ENCODE measurements at places on chromosomes 7 and 10.

- DNase-seq: no peak
These were observed 20.9 kb upstream of the SMC3 start for GRCh38 chr10:110546499-110547110.

DNA sequence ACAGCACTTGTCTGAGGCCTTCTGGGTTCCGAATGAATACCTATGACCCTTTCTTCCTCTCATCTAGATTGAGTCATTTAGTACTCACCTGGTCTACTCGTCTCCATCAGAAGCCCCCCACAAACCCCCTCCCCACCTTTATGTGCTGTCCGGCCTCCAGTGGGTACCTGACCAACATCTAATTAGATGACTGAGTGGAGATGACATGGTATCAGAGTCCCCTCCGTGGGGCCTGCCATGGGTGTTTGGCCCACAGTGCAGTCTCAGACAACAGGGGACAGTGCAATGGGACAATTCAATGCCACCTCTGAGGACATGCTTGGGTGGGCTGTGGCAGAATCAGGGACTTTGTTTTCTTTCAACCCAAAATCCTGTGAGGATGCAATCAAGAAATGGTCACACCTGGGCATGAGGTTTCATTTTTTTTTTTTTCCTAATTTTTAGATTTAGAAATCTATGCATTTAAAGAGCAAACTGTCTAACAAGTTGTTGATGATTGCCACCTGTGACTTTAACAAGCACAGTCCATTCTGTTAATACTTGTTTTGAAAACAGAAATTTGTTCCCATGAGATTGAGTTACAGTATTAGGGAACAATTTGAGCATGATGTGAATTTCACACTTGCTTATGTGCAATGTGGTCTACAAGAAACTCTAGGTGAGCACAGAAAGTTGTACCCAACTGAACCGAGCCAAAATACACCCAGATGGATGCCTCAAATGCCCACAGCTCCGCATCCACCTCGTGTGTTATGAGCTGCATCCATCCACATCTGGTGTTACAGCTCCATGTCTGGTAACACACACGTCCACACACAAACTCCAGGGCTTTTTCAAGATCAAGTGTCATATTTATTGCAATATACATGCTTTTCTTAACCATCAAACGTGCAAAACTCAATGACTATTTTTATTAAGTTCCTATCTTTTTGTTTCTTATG lies 27.5 kb downstream of the GPRIN2 start:
- no peak for DNase-seq

- DNase-seq: no peak
These were observed 2.6 kb upstream of the DDC start for GRCh38 chr7:50567715-50568261.

DNA sequence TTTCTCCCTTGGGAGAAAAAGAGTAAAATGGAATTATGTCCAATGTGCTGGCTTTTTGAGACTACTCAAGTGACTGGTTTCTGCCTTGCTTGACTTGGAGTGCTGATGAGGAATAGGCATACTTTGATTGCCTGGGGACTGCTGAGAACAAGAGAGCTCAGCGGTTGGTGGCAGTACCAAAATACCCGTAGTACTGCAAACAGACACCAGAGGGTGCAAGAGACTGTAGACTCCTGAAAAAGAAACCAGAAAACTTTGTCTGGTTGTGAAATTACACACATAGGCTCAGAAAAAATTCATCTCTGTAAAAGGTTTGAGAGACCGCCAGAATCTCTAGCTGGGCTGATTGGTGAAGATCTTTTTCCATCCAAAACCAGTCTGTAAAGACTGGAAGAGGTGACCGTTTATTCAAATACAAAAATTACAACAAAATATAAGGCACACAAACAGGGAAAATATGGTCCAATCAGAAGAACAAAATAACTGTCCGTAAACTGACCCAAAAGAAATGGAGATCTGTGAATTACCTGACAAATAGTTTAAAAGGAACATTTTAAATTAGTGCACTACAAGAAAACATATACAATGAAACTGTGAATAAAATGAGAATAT lies 18.5 kb downstream of the BICC1 start:
- peak; percentile 52 for DNase-seq

GRCh38 chr7:117347962-117348672 lies 25.3 kb upstream of the WNT2 start:
- DNase-seq: no peak

DNA sequence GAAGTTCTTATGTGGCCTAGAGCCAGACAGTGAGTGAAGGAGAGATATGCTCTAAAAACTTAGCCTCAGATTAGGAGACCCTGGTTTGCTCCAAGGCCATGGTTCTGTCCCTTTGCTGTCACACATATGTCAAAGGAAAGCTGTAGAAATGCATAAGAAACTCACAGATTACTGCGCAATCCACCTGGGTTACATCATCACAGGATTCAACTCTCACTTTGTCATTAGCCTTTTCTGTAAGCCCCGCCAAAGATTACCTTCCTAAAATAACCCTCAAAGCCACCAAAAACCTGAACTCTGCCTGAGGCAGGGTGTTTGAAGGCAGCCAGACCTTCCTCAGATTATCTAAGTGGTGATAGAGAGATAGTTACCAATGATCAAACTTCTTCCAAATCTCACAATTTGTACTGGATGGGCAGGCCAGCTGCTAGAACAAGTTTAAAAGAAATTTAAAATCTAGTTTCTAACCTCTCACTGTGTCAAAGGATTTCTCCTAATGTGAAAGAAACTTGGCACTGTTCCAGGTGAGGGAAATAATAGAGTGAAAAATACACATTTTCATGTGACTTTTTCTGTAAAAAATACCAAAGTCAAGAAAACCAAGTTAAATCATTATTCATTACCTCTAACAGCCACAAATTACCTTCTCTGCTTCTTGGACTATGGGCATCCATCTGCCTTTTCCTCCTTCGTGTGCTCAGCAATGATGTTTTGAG lies 567.2 kb downstream of the SUGCT start:
- DNase-seq: no peak

DNA sequence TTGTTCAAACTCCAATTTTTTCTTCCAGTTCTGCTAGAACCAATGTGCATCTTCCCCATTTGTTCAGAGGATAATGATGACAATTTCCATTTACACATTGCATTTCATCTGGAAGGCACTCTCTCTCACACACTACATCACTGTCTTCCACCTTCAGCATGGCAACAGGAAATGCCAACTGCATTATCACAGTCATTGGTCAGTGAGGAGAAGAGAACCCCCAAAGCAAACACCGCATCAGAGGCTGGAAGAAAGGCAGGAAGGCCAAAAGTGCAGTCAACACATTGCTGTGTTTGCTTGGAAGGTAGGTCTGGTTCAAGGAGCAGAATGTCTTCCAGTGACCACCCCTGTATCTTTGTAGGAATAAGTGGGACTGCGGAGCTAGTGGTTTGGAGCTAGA lies 192.2 kb upstream of the RHOBTB1 start:
- DNase-seq: peak; percentile 9

- DNase-seq: no peak
These were observed 27.8 kb upstream of the APBB1IP start for GRCh38 chr10:26410356-26410755.

DNA sequence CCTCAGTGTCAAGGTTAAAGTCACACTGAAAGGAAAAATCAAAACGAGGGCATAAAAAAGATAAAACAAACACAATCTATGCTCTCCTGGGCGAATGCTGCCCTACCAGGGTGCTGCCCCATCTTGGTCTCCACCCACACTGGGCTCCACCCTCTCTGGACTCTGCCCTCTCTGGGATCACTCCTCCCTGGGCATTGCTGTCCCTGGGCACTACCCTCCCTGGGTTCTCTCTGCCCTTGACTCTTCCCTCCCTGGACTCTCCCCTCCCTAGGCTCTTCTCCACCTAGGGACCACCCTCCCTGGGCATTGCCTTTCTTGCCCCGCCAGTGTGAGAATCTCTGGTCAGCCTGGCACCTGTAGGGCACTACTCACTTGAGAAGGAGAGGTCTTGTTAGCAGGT lies 8.6 kb downstream of the GDF2 start:
- no peak for DNase-seq

GRCh38 chr10:26557641-26558014 lies 119.5 kb downstream of the APBB1IP start:
- DNase-seq: peak; percentile 23

- no peak for DNase-seq
These were observed 133.7 kb downstream of the FOXP2 start for GRCh38 chr7:114548081-114548980.

GRCh38 chr10:124609698-124610097 lies 134.5 kb downstream of the FAM53B start:
- no peak for DNase-seq

DNA sequence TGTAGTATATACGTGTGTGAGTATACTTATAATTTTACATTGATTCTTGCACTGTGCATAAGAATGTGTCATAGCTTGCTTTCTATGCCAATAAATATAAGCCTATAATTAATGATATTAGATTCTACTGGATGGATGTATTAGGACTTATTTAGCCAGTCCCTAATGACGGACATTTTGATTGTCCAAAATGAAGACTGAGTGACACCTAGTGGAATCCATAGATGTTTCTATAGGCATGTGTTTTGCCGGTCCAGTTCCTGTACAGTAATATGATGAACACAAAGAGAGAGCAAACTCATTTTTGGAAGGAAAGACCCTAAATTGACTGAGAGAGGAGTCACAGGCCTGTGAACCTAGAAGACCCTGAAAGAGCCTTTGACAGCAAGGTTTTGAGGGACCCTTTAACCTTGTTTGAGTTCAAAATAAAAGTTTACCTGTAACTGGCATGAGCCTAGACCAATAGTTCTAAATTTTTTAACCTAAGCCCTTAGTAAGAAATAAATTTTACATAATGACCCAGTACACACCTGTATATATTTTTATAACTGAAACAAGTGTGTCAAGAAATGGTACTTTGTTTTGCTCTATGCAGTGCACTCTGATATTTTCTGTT lies 42.4 kb upstream of the AGBL3 start:
- no peak for DNase-seq

DNA sequence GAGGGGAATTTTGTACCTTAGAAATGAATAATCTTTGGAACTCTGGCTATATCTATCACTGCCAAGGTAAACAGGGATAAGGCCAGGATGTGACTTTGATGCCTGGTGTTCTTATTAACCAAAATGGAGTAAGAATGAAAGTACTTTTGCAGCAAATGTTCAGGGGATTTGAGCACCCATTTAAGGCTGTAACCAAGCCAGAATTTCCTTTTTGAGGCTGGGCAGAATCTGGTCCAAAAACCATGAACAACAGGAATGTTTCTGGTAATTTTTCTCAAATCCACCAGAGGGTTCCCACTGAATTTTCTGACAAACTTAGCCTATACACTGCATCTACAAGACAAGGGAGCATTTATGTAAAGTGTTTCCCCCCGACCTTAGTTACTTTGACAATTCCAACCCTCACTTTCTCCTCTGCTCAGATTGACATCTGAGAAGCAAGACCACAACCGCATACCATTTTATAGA lies 120.6 kb downstream of the BAMBI start:
- DNase-seq: no peak

All from non-pigmented ciliary epithelial cell (primary cell).